Esophagus squamous epithelium (tissue), 5 donors: ENCODE measurements at places on chromosomes 2 and 18.

- H3K27me3 ChIP-seq: no peaks in the 10 kb centered on the region
- H3K36me3 ChIP-seq: no peaks in the 10 kb centered on the region
- no peak overlapping the region for H3K4me3 ChIP-seq
- no peak for DNase-seq
Measured at GRCh38 chr2:162390801-162391200, 46.9 kb downstream of the GCA start.

DNA sequence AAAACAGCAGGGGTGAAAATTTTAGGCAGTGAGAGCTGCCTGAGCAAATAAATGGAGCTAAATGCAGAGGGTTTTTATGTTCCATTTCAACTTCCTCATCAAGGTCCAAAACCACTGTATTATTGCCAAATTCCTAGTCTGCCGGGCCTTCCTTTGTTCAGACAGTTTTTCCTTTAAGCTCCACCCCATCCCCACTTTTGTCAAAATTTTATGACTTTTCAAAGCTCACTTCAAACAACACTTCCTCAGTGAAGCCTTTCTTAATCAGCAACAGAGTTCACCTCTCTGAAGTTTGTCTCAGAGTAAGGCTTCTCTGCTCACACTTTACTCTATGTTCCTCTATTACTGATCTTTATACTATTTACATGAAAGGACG lies 81.3 kb downstream of the CERKL start:
- no peak overlapping the region for H3K4me3 ChIP-seq
- H3K27ac ChIP-seq: no peak overlapping the region
- no peaks in the 10 kb centered on the region for H3K4me1 ChIP-seq
- DNase-seq: no peak
- H3K27me3 ChIP-seq: peaks cover 3% of the 10 kb centered on the region

DNA sequence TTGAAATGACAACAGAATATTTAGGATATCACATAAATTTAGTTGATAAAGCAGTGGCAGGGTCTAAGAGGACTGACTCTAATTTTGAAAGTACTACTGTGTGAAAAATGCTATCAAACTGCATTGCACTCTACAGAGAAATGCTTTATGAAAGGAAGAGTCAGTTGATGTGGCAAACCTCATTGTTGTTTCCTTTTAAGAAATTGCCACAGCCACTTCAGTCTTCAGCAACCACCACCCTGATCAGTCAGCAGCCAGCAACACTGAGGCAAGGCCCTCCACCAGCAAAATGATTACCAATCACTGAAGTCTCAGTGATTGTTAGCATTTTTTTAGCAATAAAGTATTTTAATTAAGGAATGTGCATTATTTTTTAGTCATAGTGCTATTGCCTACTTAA lies 488.7 kb upstream of the SLC39A10 start:
- no peaks in the 10 kb centered on the region for H3K27me3 ChIP-seq
- no peaks in the 10 kb centered on the region for H3K4me1 ChIP-seq
- no peaks in the 10 kb centered on the region for H3K36me3 ChIP-seq
- DNase-seq: no peak

GRCh38 chr18:58264840-58265239 lies 220.8 kb downstream of the NEDD4L start:
- peaks cover 57% of the 10 kb centered on the region for H3K4me1 ChIP-seq
- no peak overlapping the region for H3K27ac ChIP-seq
- no peak for DNase-seq
- no peaks in the 10 kb centered on the region for H3K36me3 ChIP-seq

GRCh38 chr2:224976629-224977525 lies 65.4 kb downstream of the DOCK10 start:
- H3K27me3 ChIP-seq: no peaks in the 10 kb centered on the region
- DNase-seq: no peak
- H3K36me3 ChIP-seq: no peaks in the 10 kb centered on the region
- no peak overlapping the region for H3K27ac ChIP-seq

- no peak overlapping the region for H3K4me3 ChIP-seq
- H3K27me3 ChIP-seq: no peaks in the 10 kb centered on the region
- no peaks in the 10 kb centered on the region for H3K36me3 ChIP-seq
- no peak overlapping the region for H3K27ac ChIP-seq
Measured at GRCh38 chr2:126808929-126809328, 89.8 kb upstream of the TEX51 start.

GRCh38 chr2:108271691-108272253 lies 16.9 kb upstream of the SULT1C2 start:
- no peak for DNase-seq
- peak overlapping the region; percentile 28 for H3K27ac ChIP-seq
- no peaks in the 10 kb centered on the region for H3K27me3 ChIP-seq
- H3K4me3 ChIP-seq: peak overlapping the region; percentile 23
- peaks cover 7% of the 10 kb centered on the region for H3K4me1 ChIP-seq
- no peaks in the 10 kb centered on the region for H3K36me3 ChIP-seq

- H3K4me1 ChIP-seq: no peaks in the 10 kb centered on the region
- no peaks in the 10 kb centered on the region for H3K27me3 ChIP-seq
- H3K4me3 ChIP-seq: no peak overlapping the region
- no peaks in the 10 kb centered on the region for H3K36me3 ChIP-seq
- no peak overlapping the region for H3K27ac ChIP-seq
Measured at GRCh38 chr2:151002959-151003600, 258.6 kb downstream of the RBM43 start.

DNA sequence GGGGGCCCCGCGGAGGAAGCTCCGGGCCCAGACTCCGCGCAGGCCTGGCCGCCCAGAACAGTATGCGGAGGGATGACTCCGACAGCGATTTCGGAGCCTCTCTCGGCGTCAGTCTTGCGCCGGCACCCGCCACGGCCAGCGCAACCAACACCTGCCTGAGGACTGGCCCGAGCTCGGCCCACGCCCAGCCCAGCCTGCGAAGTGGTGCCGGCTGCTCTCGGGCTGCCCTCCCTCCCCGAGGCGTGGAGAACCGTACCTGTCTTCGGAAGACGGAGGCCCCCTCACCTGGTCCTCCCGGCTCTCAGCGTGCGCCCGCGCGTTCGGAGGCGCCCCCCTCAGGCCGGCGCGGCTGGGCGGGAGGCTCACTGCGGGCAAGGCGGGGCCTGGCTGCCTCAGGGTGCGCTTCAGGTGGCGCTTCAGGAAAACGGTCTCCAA lies at the start of gene M1AP:
Gene M1AP, minus strand, starts transcription at position 322 of the 435 bp plus-strand sequence. CDS start 8,055 bp downstream, outside the sequence.
- no peak for DNase-seq
- peaks cover 8% of the 10 kb centered on the region for H3K4me1 ChIP-seq
- H3K27me3 ChIP-seq: no peaks in the 10 kb centered on the region
- peak within 1 kb of the TSS; percentile 40 for H3K4me3 ChIP-seq
- H3K27ac ChIP-seq: no peak within 1 kb of the TSS

DNA sequence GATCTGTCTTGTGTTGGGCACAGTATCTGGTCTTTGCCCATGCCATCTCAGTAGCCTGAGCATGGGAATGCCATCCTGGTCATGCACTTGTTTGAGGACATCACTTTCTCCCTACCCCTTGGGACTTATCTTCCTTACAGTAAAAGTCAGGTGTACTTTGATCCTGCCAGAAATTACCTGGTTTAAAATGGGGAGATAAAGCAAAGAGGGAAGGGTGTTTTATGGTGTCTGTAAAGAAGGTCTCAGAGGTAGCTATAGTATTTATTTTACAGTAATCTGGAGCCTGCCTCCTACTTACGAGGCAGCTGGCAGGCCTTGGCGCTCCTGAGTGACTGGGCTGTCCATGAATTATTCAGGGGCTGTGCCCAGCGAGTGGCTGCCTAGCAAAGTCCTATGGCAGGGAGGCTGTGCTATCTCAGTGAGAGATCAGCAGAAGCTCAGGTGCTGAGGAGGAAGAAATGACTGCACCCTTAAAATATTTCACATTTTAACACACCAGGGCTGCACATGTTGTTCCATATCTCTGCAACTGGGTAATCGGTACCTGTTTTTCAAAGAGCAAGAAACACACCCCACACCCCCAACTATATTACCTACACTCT lies 93.9 kb downstream of the SPTBN1 start:
- peaks cover 41% of the 10 kb centered on the region for H3K4me1 ChIP-seq
- H3K4me3 ChIP-seq: no peak overlapping the region
- H3K27ac ChIP-seq: no peak overlapping the region
- no peak for DNase-seq
- no peaks in the 10 kb centered on the region for H3K36me3 ChIP-seq

DNA sequence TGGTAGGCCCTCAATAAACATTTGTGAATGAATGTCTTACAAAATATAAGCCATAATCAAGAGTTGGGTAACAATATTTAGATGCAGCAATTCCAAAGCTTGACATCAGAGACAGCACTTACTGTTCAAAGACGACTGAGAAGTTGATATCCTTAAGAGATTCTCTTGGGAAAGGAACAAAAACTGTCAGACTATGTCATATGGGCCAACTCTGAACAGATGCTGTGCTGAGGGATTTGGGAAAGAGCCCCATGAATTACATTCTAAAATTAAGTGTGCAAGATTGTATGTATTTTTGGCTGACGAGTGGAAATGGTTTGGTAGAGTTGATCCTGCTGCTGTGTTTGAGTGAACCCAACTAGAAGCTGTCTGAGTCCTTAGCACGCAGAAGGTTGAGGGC lies 250.7 kb upstream of the LINC00305 start:
- H3K27me3 ChIP-seq: no peaks in the 10 kb centered on the region
- no peak overlapping the region for H3K27ac ChIP-seq
- H3K4me3 ChIP-seq: no peak overlapping the region

- no peak for DNase-seq
- H3K36me3 ChIP-seq: no peaks in the 10 kb centered on the region
- no peak overlapping the region for H3K27ac ChIP-seq
- H3K27me3 ChIP-seq: no peaks in the 10 kb centered on the region
Measured at GRCh38 chr2:97913846-97914245, 81.9 kb downstream of the TMEM131 start.

GRCh38 chr2:58120626-58121229 lies 74.1 kb downstream of the VRK2 start:
- H3K4me3 ChIP-seq: no peak overlapping the region
- H3K4me1 ChIP-seq: no peaks in the 10 kb centered on the region
- no peaks in the 10 kb centered on the region for H3K27me3 ChIP-seq
- no peak for DNase-seq

DNA sequence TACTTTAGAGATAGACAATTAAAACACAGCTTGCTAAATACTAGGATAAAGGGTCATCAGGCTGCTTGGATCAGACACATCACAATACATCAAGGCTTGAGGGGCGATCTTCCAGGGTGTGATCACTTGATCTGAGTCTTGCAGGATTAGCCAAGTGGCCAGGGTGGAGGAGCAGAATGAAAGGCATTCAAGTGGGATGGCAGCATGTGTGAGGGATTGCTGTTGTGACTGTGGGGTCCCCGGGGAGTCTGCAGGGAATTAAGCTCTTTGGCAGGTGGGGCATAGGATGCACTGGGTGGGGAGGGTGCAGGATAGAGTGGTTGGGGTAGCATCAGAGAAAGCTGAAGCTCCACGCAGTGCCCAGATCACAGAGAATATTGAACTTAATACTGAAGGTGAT lies 58.0 kb upstream of the TMEM163 start:
- DNase-seq: no peak
- H3K27ac ChIP-seq: no peak overlapping the region
- H3K4me1 ChIP-seq: no peaks in the 10 kb centered on the region
- no peak overlapping the region for H3K4me3 ChIP-seq
- H3K27me3 ChIP-seq: no peaks in the 10 kb centered on the region

GRCh38 chr2:72146347-72147302 lies 1.0 kb downstream of the CYP26B1 start:
- H3K27ac ChIP-seq: peak overlapping the region; percentile 76
- peak overlapping the region; percentile 64 for H3K4me3 ChIP-seq
- H3K4me1 ChIP-seq: peaks cover 71% of the 10 kb centered on the region

DNA sequence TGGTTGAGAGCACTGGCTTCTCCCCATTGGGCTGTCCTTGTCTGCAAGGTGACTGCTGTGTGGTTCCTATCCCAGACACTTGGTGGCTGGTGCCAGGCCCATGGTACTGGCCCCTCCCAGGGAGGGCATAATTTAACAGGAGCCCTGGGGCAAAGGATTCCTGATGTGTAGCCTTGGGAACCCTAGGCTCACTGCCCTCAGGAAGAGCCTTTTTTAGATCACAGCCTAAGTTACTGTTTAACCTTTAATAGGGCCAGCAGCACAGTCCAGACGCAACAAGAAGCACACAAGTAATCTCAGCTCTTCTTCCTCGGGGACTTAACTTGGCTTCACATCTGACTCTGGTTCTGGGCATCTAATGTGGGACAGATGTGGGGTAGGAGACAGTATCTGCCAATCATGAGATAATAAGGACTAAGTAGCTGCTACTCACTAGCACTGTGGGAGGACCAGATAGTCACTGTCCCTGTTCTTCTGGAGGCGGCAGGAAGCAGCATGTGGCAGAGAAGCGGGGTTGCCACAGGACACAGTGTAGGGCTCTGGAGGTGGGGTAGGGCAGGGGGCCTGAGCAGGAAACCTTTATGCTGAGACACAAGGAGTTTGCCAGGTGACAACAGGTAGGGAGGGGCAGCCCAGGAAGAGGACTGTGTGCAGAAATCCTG lies 136.3 kb downstream of the TMEM17 start:
- DNase-seq: no peak
- no peaks in the 10 kb centered on the region for H3K4me1 ChIP-seq
- H3K27me3 ChIP-seq: no peaks in the 10 kb centered on the region
- H3K36me3 ChIP-seq: no peaks in the 10 kb centered on the region
- H3K27ac ChIP-seq: no peak overlapping the region
- H3K4me3 ChIP-seq: no peak overlapping the region

DNA sequence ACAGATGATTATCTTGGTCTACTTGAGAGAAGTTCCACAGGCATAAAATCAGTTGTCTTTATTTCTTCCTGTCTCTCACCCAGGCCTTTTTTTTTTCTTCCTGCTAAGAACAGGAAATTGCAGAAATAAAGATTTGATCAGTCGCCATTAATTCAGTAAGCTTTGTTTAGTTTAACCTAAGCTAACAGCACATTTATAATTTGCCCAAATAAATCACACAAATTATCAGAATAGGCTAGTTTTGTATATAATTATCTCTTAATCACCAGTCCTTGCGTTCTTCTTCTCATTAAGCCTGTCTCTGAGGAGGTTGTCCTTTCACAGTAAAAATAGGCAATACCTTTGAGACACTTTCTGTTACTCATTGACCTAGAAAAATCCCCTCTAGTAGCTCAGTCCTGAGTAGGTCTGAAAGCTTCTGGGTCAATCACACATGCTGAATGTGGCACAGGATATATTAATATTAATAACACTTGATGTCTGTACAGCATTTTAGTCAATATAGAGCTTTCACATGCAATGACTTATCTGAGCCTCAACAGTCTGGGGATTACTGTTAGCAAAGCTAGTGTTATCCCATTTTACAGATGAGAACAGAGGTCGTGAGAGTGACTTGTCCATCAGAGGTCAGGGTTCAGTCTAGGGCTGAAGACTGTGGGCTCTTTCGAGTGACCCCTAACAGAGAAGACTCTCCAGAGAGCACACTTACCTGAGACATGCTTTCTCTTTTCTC lies 11.2 kb upstream of the STK17B start:
- no peaks in the 10 kb centered on the region for H3K36me3 ChIP-seq
- no peak for DNase-seq
- no peak overlapping the region for H3K4me3 ChIP-seq

- no peak for DNase-seq
- H3K4me3 ChIP-seq: no peak overlapping the region
- H3K36me3 ChIP-seq: no peaks in the 10 kb centered on the region
- H3K27ac ChIP-seq: no peak overlapping the region
- no peaks in the 10 kb centered on the region for H3K4me1 ChIP-seq
Measured at GRCh38 chr2:30971231-30972025, 164.2 kb upstream of the CAPN13 start.
